ENCODE measurements at places on chromosomes 3 and 15.

- DNase-seq = no peak
These were observed 15.0 kb downstream of the UACA start for GRCh38 chr15:70748281-70748747.

- no peak for DNase-seq
These were observed 110.8 kb downstream of the VGLL4 start for GRCh38 chr3:11532931-11533391.

- DNase-seq = no peak
These were observed 29.7 kb downstream of the TRIM71 start for GRCh38 chr3:32847528-32847927.

DNA sequence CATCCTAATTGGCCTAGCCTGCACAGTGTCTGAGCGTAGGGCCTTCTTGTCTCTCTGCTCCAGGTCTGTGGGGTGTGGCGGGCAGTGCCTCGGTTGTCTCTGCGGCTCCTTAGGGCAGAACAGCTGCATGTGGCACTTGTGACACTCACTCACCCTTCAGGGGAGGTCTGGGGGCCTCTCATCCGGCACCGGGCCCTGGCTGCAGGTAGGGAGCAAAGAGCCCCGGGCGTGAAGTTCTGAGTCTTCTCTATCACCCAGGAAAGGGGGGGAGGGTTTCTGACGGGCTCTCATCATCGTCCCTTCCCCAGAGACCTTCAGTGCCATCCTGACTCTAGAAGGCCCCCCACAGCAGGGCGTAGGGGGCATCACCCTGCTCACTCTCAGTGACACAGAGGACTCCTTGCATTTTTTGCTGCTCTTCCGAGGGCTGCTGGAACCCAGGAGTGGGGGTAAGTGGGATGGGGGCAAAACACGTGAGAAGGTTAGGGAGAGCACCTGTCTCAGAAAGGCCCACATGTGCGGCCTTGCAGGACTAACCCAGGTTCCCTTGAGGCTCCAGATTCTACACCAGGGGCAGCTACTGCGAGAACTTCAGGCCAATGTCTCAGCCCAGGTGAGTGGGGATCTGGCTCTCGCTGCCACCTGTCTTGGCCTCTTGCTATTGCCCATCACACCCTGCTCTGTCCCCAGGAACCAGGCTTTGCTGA is 2.6 kb downstream of the CHRD start:
- DNase-seq = no peak

DNA sequence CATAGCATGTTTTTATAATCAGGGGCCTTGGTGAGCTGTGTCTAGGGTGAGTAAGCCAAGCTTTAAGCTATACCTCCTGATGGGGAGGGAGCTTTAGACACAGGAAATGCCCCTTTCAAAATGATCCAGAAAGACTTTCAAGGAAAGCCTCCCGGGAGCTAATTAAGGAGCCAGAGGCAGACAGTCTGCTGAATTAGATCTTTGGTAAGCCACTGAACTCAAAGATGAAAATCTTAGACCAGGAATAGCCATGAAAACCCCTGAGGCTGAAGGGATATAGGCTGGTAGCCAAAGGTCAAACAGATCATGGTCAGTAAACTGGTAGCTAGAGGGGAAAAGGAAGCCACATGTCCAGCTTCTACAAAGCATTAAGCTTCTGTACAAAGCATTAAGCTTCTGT is 42.7 kb upstream of the GAP43 start:
- no peak for DNase-seq

GRCh38 chr15:93613386-93613785 is 524.4 kb upstream of the RGMA start:
- DNase-seq = no peak

DNA sequence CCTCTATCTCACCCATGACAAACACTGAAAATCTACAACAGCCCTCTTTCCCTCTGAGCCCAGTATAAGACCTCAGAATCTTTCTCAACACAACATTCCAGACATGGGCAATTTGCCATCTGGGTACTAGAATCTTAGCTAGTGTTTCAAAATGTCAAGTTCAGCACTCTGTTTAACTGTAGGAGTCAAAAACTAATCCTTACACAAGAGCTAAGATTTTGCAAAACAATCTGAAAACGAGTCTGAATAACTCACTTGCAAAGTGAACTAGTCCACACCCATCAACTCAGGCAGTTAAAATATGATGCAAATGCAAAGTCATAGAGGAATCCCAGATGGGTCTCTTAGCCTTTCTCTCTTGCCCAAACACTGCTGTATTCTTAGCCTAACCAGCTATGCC is 67.8 kb downstream of the GPR176 start:
- no peak for DNase-seq

GRCh38 chr15:99118801-99119546 is 14.1 kb downstream of the SYNM start:
- no peak for DNase-seq

GRCh38 chr3:152434142-152434541 is 165.4 kb downstream of the MBNL1 start:
- no peak for DNase-seq

- DNase-seq = no peak
These were observed 141.4 kb downstream of the FOXP1 start for GRCh38 chr3:71441925-71442651.

DNA sequence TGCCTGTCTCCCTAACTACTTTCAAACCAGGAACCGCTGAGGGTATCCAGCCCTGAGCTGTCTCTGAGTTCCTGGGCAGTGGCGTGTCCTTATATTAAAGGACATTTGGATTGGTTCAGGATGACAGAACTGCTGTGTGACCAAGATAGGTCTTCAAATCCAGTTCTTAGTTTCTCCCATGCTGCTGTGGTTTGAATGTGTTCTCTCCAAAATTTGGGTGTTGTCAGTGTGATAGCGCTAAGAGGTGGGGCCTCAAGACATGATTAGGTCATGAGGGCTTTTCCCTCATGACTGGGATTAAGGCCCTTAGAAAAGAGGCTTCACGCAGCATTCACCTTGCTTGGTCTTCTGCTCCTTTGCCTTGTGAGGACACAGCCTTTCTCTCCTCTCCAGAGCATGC is 376.5 kb upstream of the TPM1 start:
- no peak for DNase-seq

DNA sequence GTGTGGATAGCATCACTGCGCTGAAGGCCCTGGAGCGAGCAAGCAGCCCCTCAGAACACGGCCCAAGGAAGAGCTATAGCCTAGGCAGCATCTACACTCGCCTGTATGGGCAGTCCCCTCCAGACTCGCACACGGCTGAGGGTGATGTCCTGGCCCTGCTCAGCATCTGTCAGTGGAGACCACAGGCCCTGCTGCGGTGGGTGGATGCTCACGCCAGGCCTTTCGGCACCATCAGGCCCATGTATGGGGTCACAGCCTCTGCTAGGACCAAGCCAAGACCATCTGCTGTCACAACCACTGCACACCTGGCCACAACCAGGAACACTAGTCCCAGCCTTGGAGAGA is 20.5 kb downstream of the ATRIP start:
- DNase-seq = no peak

- no peak for DNase-seq
These were observed 51.3 kb downstream of the TIPARP start for GRCh38 chr3:156725682-156726081.

GRCh38 chr15:52155878-52156277 is 35.3 kb downstream of the GNB5 start:
- no peak for DNase-seq

GRCh38 chr3:157280786-157281185 is 120.8 kb upstream of the CCNL1 start:
- DNase-seq = no peak

DNA sequence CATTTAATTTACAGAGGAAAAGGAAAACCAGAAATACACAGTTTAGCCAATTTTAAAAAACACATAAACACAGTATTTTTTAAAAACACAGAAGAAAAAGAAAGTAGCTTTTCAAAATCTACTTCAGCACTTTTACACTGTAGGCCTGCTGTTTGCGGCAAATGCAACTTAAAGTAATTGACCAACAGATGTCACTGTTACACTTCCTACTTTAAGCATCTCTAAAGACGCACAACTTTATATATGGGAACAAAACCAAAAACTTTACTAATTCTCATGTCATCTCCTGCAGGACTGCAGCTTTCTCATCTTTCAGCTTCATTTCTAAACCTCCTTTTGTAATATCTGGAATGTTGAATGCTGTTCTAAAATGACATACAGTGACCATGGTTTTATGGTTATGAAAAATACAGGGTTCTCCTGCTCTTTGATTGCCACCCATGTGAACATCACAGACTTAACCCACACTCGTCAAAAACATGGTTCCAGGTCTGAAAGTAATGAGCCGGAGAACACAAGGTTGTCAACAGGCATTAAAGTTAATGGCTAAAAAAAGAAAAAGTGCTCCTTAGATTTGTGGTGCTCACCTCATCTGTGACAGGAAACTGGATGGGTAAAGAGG is 107.9 kb downstream of the FMN1 start:
- DNase-seq = no peak

DNA sequence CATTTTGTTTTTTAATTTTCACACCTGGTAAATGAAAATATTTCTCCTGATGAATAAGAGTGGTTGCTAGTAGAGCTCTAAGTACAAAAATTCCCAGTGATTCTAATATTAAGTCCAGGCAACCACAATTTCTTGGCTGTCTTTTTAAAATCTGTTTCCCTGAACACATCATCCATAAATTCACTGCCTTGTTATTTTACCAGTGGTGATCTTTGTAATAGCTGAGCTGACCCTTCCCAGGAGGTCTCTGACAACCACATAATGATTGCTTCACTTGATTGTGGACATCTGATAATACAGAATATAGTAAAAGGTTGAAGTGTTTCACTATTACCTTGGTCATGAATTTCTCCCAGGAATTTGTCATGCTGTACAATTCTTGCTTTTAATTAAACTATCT is 13.9 kb upstream of the TOP2B start:
- DNase-seq = no peak

- no peak for DNase-seq
These were observed 40.8 kb downstream of the KAT2B start for GRCh38 chr3:20080956-20081554.

GRCh38 chr15:81454024-81454423 is 80.0 kb upstream of the TMC3 start:
- DNase-seq = no peak

DNA sequence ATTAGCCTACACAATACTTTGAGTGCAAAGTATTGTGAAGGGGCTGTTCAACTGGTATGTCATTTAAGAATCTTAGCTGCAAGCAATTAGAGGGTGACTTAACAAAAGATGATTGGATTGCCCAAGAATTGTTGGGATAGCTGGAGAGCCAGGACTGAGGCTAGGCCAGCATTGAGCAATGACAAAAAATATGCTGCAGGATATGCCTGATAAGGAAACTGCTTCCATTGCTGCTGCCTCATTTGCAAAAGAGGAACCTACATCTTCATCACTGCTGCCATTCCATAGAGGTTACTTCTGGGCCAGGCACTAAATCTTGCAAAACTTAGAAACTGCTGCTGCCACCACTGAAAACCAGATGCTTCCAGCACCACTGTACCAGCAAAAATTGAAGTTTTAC is 108.0 kb upstream of the TBC1D5 start:
- no peak for DNase-seq

DNA sequence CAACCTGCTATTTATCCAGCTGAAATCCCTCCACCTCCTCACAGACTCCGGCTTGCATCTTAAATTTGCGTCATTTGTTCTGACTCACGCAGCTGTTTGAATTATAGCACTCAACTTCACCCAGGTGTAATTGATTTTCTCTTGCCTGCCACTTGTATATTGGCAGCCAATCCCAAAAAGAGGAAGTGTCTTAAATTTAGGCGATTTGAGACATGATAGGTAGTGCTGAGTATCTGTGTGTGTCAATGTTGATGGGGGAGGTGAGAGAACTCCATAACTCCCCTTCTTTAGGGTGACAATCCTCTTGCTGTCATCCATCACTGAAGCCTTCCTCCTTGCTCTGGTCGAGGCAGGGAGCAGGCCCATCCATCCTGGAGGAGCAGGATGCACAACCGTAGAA is 77.2 kb upstream of the TPRG1 start:
- no peak for DNase-seq

DNA sequence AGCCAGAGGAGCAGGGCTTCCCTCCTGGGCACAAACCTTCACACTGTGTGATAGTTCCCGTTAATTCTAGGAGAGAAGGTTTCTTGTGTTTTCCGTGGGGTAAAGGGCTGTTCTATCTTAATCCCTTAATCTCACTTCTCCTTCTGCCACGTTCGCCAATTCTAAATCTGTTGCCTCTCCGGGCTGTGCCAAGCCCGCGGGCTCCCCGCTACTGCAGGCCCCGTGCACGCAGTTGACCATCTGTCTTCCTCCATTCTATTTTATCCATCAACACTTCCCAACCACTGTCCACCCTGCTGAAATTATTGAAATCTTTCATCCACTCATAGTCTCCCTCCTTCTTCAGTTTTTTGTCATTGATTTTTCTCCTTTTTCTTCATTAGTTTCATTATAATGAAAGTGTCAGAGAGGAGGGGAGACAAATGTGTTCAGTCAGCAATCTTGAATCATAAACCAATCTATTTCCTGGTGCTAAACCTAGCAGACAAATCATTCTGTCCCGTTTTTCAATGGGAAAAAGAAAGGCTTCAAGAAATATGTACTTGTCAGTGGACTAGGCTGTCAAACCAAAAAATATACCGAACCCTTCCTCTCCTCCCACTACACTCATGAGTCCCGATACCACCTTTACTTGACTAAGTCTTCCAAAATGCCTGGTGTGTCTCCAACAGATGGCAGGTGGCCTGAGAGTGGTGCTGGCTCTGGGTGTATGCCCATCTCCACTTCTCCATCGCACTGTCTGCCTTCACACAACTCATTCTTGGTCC is 39.6 kb downstream of the SLCO2A1 start:
- no peak for DNase-seq

DNA sequence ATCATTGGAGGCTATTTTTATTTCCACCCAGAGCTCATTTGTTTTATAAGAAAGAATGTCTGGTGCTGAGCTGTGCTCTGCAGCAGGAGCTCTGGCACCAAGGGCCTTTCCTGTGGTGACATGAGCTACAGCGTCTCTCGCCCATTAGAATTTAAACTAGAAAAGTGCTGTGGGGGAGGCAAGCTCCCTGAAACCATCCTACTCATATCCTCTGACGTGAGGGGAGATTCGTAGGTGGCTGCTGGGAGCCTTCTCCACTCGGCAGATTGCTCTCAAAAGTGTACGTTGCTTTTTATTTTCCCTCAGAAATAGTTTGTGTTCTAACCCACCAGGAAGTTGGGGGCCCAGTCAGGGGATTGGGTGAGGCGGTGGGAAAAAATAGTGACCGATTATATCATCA is 76.3 kb upstream of the ARHGEF3 start:
- DNase-seq = no peak

GRCh38 chr15:70955151-70955550 is 62.5 kb downstream of the LRRC49 start:
- no peak for DNase-seq

DNA sequence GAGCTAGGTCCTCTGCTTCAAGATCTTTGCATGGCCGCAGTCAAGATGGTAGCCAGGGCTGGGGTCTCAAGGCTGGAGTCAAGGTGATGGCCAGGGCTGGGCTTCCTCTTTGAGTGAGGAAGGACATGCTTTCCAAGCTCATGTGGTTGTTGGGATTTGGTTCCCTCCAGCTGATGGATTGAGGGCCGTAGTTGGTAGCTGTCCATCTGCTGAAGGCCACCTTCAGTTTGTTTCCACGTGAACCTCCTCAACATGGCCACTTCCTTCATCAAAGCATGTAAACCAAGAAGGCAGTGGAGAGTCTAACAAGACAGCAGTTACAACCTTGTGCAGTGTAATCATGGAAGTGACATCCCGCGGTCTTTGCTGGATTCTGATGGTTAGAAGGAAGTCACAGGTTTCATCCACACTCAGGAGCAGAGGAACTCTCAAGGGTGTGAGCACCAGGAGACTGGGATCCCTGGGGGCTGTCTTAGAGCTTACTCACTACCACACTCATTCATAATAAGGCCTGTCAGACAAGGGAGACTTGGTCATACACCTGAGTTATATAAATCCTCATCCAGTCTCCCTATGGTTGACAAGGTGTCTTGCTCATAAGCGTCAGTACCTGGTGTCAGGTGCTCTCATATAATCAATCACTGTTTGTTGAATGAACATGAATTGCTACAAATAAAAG is 42.1 kb downstream of the ABHD5 start:
- no peak for DNase-seq
